ENCODE measurements at places on chromosomes 2 and 18. TPM values are rescaled to one million over a fixed set of nuclear protein-coding genes. Genes with fewer than 3 reads are reported as not detected.

GRCh38 chr18:27704736-27705361 lies 472.1 kb downstream of the CDH2 start:
- no peak for DNase-seq

TRABD2A gene
- polyA plus RNA-seq: 17.7 TPM

DNA sequence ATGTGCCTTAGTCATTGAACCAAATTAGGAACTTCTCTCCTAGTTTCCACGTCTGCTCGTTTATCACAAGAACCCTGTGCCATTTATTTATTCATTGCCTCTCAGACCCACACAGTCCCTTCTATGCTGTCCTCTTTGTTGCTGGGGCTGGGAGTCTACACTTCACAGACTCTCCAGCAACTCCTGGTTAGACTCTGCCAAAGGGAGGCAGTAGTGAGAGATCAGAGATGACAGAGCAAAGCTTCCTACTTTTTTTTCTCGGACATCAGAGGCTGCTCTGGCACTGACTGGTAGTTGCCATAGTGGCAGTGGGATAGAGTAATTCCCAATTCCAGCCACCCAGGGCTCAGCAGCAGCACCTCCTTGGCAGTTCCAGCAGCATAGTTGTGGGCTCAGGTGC lies 277.5 kb downstream of the BCL11A start:
- no peak for DNase-seq

DNA sequence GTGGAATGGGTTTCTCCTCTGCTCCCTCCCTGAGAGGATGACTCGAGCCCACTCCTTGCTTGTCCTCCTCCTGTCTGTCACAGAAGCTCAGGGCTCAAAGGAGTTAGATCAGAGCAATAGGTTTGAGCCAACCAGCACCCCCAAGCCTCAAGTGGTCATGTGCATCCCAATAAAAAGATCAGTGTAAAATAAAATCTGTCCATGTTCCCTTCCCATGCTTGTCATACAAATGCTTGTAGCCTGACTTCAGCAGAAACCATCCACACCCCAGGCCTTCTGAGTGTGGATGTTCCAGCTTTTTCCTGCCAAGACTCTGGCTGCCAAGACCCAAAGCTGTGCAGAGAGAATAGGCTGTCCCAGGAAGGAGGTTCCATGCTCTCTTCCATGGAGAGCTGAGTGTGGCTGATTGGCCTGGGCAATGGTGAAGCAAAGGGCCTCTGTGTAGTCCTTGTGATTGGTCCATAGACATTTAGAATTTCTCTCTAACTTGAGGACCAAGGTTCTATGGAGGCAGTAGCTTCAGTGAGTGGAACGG lies 67.4 kb downstream of the GYPC start:
- DNase-seq: no peak

- no peak for DNase-seq
Observed at GRCh38 chr2:108971661-108972566, 17.1 kb downstream of the EDAR start.

CD8B2 gene
- not detected for polyA plus RNA-seq
